ENCODE measurements at places on chromosomes 6 and 20. TPM values are rescaled to one million over a fixed set of nuclear protein-coding genes. Genes with fewer than 3 reads are reported as not detected.
A peak's percentile ranks its signal among the peaks of the same experiment; 100 is the strongest.

GRCh38 chr6:139124887-139125672 lies 9.8 kb upstream of the HECA start:
- DNase-seq = peak; percentile 83

DNA sequence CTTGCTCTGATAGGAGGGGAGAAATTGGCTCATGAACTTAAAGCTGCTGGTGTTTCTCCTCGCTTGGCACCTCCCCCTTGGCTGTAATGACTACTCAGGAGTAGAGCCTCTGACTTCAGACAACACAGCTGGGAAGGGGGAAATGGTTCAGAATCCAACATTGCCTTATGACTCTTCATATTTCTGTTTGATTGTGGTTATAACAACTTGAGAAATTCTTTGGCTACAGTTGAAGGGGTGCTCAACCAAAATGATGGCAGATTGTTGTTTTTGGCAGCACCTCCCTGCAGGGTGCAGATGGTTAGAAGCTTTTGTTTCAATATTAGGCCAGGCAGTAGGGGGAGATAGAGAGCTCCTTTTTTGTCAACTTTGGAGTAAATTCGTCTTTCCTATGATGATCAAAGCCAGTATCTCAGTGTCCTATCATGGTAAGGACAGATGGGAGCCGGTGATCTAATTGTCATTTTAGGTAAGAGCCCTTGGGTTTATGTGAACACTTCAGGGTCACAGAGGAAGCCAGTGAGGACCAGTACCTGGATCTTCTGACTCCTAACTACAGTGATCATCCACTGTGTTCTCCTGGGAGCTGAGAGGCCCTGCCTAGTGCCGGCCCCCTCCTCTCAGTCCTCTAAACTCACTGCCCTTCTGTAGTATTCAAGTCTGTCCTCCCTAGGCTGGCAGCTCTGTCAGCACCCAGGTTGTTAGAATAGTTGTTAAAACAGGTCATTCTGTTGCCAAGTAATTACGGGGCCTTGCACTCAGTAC lies 39.9 kb downstream of the RPRD1B start:
- peak; percentile 75 for DNase-seq

DNA sequence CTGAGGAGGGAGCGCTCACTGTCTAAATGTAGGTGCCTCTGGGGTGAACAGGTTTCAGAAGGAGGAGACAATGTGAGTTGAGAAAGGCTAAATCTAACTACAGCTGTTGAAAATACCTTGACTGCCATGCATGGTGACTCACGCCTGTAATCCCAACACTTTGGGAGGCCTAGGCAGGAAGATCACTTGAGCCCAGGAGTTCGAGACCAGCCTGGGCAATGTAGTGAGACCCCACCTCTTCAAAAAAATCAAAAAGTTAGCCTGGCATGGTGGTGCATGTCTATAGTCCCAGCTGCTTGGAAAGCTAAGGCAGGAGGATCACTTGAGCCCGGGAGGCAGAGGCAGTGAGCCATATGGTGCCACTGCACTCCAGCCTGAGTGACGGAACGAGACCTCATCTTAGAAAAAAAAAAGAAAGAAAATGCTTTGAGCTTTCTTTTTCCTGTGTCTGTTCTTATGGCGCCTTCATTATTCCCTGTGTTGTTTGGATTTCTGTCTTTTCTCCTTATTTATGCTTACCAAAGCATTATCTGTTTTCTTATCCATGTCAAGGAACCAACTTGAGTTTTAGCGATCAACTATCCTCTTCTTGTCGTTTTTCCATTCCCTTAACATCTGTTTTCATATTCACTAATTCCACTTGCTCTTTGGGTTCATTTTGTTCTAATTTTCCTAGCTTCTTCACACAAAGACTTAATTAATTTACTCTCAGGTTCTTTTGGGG lies 8.5 kb downstream of the SLC2A10 start:
- DNase-seq = no peak

DNA sequence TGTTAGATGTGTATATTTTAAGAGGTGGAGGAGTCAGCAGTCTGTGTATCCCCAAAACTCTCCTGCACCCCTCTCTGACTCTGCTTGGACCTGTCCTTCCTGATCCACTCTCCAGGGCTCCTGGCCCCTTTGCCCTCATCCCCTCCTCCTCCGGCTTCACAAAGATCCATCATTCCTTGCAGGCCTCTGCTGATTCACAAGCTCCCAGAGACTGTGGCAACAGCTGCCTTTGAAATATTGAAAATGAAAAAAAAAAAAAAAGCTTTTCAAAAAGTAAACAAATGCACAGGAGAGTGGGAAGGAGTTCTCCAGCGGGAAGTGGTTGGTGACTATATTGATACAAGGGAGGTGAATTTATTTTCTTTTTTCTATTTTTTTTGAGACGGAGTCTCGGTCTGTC lies 330.2 kb upstream of the SULF2 start:
- DNase-seq = no peak

DNA sequence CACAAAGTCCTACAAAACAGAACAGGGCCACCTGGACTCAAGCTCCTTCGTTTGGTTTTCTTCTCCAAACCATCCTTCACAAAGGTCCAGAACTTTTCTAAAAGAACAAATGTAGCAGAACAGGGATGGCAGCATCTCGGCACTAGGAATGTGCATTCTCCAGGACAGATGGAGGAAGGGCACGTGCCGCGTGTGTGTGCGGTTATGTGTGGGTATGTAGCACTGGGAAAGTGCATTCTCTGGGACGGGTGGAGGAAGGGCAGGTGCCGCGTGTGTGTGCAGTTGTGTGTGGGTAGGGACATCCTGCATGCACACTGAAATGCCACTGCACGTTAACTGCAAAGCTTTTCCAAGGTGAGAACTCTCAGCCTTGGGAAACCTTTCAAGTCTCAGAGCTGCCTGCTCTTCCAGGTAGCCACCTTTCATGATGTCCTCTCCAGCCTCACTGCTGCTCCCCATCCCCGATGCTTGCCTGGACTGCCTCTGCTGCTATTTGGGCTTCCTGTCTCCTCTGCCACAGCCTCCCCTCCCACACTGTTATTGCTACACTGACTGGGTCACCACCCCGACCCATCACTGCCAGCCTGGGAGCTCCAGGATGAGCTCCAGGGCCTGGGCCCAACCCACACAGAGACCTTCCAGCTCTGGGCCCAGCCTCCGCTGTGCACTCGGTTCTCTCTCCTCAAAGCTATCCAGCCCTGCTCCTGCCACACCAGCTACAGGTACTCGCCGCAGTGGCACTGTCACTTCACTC lies 47.6 kb downstream of the EZR start:
- DNase-seq = no peak

The CLPSL1 gene
- not detected for total RNA-seq

All from A673 (cell line).